Cardiac muscle cell (in vitro differentiated cells and primary cell): ENCODE measurements at places on chromosomes 7 and 10. TPM values are rescaled to one million over a fixed set of nuclear protein-coding genes. Genes with fewer than 3 reads are reported as not detected.
A peak's percentile ranks its signal among the peaks of the same experiment; 100 is the strongest.

Gene NRCAM
- 3.4 and 3.9 TPM in 2 replicates for total RNA-seq

Gene GOLGA7B
- total RNA-seq = 0.18 and 0.27 TPM in 2 replicates

- DNase-seq = peak; percentile 34
These were observed 866 bp downstream of the CNOT4 start for GRCh38 chr7:135508883-135509588.

DNA sequence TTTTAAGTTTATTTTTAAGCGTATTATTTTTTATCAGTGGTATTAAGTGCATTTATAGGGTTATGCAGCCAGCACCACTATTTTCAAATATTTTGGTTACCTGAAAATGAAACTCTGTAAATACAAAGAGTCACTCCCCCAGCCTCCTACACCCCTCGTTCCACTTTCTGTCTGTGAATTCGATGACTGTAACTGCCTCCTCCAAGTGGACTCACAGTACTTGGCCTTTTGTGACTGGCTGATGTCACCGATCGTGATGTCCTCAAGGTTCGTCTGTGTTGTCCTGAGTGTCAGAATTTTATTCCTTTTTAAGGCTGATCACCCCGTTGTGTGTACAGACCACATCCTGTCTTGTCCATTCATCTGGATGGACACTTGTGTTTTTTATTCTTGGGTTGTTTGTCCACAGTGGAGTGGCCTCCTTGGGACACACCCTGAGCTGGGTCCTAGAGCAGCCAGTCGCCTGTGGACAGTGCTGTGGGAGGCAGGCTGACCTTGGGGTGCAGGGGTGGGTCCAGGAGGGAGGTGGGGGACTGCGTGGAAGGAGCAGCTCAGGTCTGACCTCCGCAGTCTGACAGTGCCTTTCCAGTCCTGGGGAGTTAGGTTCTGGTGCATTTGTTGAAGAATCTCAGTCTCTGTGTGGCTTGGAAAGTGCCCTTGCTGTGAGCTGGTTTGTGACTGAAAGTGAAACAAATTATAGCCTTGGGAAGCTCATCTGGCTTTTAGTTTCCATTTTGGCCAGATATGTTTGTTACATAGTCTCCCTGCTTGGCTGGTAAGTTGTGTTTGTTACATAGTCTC, 6.9 kb downstream of the MTG1 start:
- DNase-seq = no peak

DNA sequence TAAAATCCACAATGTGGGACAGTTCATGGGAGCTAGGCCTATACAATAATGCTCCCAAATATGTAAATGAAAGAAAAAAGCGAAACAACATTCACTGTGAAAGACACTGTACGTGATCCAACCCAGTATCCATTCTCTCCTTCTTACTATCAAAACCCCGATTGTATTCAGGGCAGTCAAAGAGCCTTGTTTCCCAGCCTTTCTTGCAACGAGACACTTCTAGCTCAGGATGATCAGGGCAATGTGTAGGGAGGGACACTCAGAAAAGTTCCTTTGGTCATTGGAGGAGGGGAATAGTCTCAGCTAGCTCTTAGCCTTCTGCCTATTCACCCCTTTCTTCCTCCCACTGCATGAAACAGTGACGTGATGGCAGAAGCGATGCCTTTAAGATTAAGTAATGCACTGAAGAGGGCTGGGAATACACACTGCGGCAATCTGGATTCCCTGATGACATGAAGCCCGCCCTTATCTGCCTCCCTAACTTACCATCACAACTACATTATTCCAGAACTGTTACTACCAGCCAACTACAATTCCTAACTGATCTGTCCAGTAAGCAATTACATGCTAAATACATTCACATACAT, 27.3 kb downstream of the UBE2H start:
- DNase-seq = peak; percentile 82

GRCh38 chr10:127944256-127944655, 37.4 kb downstream of the PTPRE start:
- no peak for DNase-seq

DNA sequence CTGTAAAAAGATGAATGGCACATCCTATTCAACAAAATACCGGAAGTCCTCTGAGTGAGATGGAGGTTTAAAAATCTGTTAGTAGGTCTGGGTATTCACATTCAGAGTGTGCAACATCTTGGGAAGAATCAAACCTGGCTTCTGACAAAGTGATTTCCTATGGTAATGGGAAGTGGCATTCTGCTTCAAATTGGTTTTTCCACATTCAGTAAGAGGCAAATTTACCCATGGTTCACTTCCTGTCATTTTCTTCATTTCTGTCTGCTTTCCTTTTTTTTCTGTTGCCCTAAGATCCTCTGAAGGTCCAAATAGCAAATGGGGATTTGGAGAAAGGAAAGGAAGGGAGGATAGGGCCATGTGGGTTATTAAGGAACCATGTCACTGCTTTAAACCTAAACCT, 218.3 kb downstream of the DOCK4 start:
- no peak for DNase-seq

Gene CYCS
- 38.7 and 68.7 TPM in 2 replicates for total RNA-seq
